ENCODE measurements at places on chromosomes 3 and 15.
A peak's percentile ranks its signal among the peaks of the same experiment; 100 is the strongest.

- DNase-seq = peak; percentile 22
Measured at GRCh38 chr3:43296565-43296964, 10.2 kb downstream of the SNRK start.

DNA sequence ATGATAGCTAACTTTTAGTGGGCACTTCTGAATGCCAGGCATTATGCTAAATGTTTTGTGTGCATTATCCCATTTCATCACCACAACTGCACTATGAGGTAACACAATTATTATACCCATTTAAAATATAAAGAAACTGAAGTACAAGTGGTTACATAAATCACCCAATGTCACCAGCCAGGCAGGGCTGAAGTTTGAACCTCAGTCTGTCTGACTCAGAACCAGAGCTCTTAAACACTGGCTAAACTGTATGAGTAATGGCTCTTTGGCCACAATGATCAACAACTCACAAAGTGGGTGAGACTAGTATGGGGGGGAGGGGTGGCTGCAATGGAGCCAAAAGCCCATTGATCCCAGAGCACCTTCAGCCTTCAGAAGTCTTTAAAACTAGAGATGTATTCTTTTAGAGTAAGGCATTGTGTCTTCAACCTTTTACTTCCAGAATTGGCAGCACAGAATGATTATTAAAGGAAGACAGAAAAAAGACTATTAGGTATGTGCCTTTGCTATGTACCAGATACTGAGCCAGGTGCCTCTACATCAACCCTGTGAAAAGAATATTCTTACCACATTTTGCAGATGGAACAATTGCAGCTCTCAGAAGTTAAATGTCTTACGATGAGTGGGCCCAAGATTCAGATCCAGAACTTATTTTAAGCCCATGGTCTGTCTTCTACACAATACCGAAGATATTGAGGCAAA lies 166.9 kb downstream of the UACA start:
- no peak for DNase-seq

GRCh38 chr3:52243791-52244628 lies 1.5 kb upstream of the PPM1M start:
- no peak for DNase-seq

DNA sequence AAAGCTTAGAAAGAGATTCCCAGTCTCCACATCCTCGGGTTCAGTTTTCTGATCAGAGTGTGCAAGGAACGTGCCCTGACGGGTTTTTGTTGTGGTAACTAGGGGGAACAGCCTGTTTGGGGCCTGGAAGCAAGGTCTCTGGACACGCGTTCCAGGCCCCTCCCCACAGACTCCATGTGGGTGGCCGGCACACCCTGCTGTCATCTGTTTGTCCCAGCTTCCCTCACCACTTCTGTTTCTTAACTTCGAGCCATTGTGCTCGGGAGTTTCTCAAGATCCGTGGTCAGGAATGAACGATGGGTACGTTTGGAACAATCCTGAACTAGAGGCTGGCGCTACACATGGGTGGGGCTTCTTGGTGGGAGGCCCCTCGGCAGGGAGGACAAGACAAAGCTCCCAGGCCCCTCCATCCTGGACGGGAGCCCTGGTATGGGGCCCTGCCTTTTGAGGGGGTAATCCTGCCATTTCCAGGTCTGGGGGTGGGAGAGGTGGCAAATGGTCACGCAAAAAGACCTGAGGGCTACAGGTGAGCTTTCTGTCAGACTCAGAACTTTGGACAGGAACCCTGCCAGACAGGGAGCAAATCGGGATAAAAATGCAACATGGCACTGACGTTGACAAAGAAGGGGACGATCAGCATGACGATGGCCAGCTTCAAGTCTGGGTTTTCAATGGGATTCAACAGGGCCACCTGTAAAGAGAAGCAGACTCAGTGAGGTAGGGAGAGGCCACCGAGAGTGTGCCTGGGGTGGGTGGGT lies 8.5 kb upstream of the MUSTN1 start:
- no peak for DNase-seq
